ENCODE measurements at places on chromosomes 2 and 18. TPM values are rescaled to one million over a fixed set of nuclear protein-coding genes. Genes with fewer than 3 reads are reported as not detected.

GRCh38 chr2:27390822-27391679 lies 10.5 kb upstream of the ZNF513 start:
- DNase-seq = no peak

DNA sequence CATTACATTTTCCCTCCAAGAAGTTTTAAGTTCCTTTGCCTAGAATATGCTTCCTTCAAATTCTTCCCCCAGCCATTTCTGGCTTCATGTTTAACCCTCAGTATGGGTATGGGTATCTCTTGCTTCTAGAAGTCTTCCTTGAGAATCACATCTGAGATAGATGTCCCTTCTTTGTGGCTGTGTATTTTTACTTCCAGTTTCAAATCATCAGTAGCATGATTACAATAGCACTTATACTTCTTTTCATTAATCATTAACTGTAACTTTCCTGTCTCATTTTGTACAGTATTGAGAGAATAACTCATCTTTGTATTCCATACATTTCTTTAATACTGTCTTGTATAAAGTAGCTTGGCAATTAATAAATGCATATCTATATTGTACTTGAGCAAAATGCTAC lies 17.3 kb upstream of the PDE1A start:
- DNase-seq = no peak

DNA sequence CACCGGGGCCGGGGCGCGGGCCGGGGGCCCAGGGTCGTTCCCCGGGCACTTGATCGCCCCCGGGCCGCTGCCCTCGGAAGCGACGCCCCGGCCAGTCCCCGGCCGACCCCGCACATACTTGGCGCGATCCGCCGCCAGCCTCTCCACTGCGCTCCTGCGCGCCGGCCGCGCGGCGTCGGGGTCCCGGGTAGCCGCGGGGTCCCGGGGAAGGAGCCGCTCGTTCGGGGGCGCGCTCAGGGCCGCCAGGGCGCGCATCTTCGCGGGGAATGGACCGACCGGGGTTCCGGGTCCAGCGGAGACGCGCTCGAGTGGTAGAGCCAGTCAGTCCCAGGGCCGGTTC lies 204 bp downstream of the FAM110C start:
- no peak for DNase-seq

DNA sequence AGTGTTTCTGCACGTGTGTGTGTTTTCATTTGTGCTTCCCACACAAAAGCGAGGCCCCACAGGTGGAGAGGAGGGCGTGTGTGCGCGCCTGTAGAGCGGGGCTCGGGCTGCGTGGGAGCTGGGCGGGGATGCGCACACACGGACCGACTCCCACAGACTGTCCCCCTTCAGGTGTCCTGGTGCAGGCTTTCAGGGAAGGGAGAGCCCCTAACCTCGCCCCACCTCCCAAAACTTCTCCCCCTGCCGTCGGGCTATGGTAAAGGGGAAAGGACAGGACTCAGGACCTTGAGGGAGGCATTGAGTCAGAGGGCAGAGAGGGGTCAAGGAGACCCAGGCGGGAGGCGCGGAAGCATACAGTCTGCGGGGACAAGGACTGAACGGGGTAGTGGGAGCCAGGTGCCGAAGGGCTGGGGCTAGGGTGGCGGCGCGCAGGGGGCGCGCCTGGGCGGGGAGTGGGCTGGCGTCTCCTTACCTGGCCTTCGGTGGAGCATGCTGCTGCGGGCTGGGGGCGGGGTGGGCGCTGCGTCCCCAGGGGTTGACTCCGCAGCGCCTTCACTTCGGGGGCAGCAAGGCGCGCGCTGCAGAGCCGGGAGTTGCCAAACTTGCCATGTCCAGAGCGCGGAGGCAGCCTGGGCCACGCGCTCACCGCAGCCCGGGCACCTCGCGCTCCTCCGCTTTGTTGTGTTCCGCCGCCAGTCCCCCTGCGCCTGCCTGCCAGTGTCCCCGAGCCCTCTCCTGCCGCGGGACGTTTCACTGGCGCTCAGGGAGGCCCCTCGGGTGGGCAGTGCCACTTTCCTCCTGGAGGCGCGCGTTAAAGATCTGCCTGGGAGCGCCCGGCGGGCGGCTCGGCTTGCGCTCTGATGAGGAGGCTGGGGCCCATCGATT lies 302.0 kb downstream of the NCKAP5 start:
- DNase-seq = peak; percentile 49

DNA sequence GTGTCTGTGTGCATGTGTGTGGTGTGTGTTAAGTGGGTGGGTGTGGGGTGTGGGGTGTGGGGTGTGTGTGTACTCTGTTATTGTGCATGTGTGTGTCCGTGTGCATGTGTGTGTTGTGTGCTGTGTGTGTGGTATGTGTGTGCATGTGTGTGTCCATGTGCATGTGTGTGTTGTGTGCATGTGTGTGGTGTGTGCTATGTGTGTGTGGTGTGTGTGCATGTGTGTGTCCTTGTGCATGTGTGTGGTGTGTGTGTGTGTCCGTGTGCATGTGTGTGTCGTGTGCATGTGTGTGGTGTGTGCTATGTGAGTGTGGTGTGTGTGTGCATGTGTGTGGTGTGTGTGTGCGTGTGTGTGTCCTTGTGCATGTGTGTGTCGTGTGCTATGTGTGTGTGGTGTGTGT lies 6.9 kb upstream of the OTOS start:
- no peak for DNase-seq

- DNase-seq = no peak
Observed at GRCh38 chr2:64749446-64749845, 95.7 kb upstream of the SERTAD2 start.

DNA sequence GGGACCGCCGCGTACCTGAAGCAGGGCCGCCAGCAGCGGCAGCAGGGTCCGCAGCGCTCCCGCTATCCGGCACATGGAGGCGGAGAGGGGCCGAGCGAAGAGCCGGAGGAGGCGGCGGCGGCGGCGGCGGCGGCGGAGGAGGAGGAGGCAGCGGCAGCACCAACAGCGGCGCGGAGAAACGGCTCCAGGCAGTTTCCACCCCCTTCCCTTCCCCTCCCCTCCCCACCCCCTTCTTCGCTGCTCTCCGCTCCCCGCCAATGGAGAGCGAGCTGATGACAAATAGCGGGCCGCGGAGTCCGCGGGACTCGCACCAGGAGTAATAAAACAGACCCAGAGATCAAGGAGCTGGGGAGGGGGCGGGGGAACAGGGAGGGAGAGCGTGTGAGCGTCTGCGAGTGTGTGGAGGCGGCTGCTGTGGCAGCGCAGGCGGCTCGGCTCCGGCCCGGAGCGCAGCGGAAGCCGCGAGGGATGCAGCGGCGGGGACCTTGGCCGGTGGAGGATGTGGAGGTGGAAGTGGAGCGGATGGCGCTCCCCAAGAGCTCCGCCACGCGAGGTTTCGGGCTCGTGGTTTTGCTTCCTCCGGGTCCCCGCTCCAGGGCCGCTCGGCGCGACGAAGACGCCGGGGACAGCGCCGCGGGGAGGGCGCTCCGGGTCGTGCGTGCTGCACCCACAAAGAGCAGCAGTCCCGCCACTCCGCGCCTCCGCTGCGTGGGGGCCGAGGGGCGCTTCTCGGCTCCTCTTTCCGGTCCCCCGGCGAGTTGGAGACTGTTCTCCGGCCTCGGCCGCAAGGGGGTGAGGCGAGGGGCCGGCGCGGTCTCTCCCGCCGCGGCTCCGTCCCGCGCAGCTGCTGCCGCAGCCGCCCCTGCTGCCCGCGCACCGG lies at the start of gene CDH2:
Gene CDH2 (minus strand): TSS at position 183 of the 880 bp plus-strand sequence. CDS start 108 bp downstream, at position 75.
- peak; percentile 71 for DNase-seq

- DNase-seq = no peak
Observed at GRCh38 chr18:46322411-46322891, 218.3 kb downstream of the HAUS1 start.

- DNase-seq = no peak
Observed at GRCh38 chr2:47304654-47305053, 98.3 kb upstream of the MSH2 start.

DNA sequence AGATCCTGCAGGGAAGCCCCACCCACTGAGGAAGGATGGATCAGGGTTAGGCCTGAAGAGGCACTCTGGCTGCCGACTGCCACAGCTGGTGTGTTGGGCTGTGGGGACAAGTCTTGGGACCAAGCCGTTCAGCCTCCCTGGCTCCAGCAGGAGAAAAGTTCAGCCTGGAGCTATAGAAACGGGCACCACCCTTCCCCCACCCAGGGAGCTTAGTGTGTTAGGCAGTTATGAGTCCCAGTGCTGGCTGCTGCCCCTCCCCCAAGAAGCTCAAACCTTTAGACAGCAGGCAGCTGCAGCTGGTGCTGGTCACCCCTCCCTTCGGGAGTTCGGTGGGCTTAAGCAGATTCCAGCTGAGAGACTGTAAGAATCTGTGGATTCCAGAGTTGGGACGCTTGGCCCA lies 447.1 kb upstream of the HS6ST1 start:
- no peak for DNase-seq

The SNRNP200 gene
- 39.8 TPM for total RNA-seq

The GPR45 gene
- not detected for total RNA-seq

The MYO7B gene
- under 0.01 TPM for total RNA-seq
